ENCODE measurements at places on chromosomes 5 and 9.
A peak's percentile ranks its signal among the peaks of the same experiment; 100 is the strongest.

- no peak overlapping the region for H3K4me3 ChIP-seq
- no peaks in the 10 kb centered on the region for H3K27me3 ChIP-seq
- H3K36me3 ChIP-seq = no peaks in the 10 kb centered on the region
- DNase-seq = no peak
- no peak overlapping the region for H3K27ac ChIP-seq
These were observed 29.2 kb downstream of the RFK start for GRCh38 chr9:76365028-76365427.

GRCh38 chr5:62506659-62507460 is 71.8 kb upstream of the LRRC70 start:
- DNase-seq = no peak
- no peaks in the 10 kb centered on the region for H3K4me1 ChIP-seq
- peaks cover 12% of the 10 kb centered on the region for H3K36me3 ChIP-seq
- H3K27ac ChIP-seq = no peak overlapping the region

- no peak overlapping the region for H3K4me3 ChIP-seq
- H3K27me3 ChIP-seq = peaks cover 14% of the 10 kb centered on the region
- no peaks in the 10 kb centered on the region for H3K36me3 ChIP-seq
- no peaks in the 10 kb centered on the region for H3K4me1 ChIP-seq
These were observed 37.8 kb upstream of the FUBP3 start for GRCh38 chr9:130541533-130541932.

DNA sequence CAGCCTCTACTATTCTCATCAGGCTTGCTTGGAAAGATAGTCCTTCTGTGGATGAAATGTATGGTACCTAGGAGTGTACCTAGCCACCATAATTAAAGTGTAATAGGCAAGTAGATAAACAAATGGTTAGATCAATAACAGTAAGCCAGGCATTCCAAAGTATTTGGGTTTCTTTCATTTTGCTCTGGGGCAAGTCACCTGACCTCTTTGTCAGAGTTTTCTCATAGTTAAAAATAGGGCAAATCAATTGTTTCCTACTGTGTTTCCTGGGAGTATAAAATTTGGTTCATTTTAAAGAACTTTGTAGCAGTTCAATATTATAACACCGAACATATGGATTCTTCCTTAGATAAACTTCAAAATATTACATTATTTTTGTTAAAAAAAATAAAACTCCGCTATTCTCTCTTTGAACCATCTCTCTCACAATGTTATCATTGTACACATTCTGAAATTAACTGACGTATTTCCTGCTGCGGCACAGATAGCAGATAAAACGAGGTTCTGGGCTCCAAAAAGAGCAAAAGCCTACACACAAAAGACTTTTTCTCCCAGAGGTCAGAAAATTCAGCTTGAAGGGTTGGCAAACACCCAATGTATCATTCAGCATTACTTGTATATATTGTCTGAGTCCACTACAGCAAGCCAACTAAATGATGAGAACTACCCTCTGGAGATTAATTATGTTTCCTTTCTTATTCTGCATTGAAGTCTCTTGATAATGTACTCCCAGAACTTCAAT is 267.9 kb downstream of the COX7C start:
- no peak for DNase-seq
- no peaks in the 10 kb centered on the region for H3K36me3 ChIP-seq
- no peak overlapping the region for H3K27ac ChIP-seq
- H3K4me3 ChIP-seq = no peak overlapping the region
- H3K27me3 ChIP-seq = no peaks in the 10 kb centered on the region

DNA sequence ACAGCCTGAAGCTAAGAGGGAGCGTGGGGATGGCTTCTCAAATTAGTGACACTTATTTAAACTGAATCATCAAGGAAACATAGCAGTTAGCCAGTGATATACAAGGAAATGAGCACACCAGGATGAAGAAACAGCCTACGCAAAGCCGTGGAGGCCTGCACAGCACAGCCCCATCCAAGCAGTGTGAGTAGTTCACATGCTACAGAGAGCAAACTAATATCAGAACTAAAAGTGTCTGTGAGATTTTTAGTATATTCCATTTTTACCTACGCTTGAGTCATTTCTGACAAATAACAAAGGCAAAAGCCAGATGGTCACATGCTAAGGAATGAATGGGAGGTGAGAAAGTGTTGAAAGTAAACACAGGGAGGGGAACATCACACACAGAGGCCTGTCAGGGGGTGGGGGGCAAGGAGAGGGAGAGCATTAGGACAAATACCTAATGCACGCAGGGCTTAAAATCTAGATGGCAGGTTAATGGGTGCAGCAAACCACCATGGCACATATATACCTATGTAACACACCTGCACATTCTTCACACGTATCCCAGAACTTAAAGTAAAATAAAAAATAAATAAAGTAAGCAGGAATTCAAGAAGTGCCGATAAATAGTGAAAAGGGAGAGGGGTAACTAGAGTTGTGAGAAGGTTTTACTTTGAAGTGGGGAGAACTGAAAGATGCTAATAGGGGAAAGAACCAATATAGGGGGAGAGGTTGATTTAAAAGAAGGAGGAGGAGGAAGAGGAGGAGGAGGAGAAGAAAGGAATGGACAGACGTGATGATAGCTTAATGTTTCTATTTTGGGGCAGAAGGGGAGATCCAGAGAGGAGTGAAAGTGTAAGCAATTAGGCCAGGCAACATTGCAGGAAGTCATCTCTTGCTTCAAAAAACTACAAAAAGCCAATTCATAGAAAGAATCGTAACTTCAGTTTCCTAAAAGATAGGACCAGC is 100.9 kb upstream of the PTGER4 start:
- peak overlapping the region; percentile 62 for H3K4me3 ChIP-seq
- no peaks in the 10 kb centered on the region for H3K36me3 ChIP-seq
- H3K27ac ChIP-seq = no peak overlapping the region
- no peak for DNase-seq

DNA sequence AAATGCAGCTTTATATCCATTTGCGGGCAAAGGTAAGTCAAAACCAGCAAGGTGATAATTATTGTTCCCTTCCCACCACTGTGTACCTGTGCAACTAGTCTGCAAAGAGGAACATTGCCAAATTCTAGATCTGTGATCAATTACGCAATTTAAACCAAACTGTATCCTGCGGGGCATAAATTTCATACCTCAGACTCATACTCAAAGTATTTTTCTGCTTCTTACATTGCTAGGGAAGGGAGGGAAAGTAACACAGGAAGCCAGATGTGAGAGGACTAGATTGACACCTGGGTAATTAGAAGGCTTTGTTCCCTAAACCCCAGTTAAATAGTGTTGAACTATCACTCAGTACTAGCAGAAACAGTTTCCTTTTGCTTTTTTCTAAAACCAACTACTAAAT is 240.2 kb upstream of the ZNF608 start:
- H3K36me3 ChIP-seq = no peaks in the 10 kb centered on the region
- no peak overlapping the region for H3K4me3 ChIP-seq
- no peak for DNase-seq
- no peak overlapping the region for H3K27ac ChIP-seq
- no peaks in the 10 kb centered on the region for H3K27me3 ChIP-seq
- no peaks in the 10 kb centered on the region for H3K4me1 ChIP-seq

DNA sequence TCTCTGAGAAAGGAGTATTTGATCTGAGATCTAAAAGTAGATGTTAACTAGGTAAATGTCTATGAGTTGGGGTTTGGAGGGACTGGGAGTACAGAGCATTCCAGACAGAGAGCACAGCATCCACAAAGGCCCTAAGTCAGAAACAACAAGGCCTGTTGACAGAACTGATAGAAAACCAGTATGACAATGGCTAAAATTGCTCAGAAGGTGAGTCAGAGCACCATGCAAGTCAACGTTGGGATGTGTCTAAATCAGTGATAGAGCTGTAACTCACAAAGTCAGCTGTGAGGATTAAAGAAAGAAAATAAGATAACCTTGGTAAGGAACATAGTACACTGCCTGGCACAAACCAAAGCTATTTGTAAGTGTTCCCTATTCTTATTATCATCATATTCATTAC is 124.0 kb downstream of the CETN3 start:
- H3K4me3 ChIP-seq = no peak overlapping the region
- no peak overlapping the region for H3K27ac ChIP-seq
- H3K36me3 ChIP-seq = no peaks in the 10 kb centered on the region
- H3K27me3 ChIP-seq = no peaks in the 10 kb centered on the region
- H3K4me1 ChIP-seq = no peaks in the 10 kb centered on the region

GRCh38 chr9:90307167-90307833 is 335.3 kb downstream of the DIRAS2 start:
- H3K27ac ChIP-seq = no peak overlapping the region
- H3K4me1 ChIP-seq = no peaks in the 10 kb centered on the region
- H3K4me3 ChIP-seq = no peak overlapping the region
- no peaks in the 10 kb centered on the region for H3K27me3 ChIP-seq
- DNase-seq = no peak

- no peaks in the 10 kb centered on the region for H3K36me3 ChIP-seq
- no peak overlapping the region for H3K27ac ChIP-seq
- DNase-seq = no peak
These were observed 79.0 kb upstream of the TARS1 start for GRCh38 chr5:33361781-33362180.

DNA sequence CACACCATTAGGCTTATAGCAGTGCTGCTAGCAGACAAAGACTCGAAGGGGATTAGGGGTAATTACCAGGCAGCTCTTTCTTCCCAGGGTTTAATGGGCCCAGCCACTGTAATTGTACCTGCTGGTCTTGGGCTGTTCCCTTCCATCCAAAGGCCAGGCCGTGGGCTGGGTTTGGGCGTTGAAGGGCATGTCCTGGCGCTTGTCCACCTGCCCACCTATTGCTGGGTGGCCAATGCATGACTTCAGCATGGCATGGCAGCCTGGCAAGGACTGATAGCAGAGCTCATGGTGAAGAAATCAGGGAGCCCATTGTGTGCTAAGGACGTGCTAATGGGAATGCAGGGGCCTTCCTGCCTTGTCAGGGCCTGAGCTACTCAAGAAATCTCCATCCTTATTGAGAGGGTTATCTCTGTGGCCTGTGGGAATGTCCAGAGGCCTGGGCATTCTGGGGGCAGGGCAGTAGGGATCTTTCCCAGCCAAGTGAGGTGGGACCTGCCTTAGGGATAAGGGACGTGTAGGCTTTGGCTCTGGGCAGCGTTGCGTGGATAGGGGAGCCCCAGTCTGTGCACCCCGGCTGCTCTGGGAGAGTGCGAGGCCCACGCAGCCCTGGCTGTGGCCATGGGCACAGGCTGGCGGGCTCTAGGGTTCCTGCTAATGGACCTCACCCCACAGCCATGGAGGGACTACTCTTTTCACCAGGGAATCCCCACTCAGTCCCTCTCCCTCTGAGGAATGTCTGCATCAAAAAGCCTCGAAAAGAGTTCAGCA is 116.1 kb upstream of the PITX1 start:
- H3K27me3 ChIP-seq = peaks cover 2% of the 10 kb centered on the region
- H3K4me1 ChIP-seq = no peaks in the 10 kb centered on the region
- no peak overlapping the region for H3K27ac ChIP-seq
- H3K4me3 ChIP-seq = no peak overlapping the region
- no peaks in the 10 kb centered on the region for H3K36me3 ChIP-seq

DNA sequence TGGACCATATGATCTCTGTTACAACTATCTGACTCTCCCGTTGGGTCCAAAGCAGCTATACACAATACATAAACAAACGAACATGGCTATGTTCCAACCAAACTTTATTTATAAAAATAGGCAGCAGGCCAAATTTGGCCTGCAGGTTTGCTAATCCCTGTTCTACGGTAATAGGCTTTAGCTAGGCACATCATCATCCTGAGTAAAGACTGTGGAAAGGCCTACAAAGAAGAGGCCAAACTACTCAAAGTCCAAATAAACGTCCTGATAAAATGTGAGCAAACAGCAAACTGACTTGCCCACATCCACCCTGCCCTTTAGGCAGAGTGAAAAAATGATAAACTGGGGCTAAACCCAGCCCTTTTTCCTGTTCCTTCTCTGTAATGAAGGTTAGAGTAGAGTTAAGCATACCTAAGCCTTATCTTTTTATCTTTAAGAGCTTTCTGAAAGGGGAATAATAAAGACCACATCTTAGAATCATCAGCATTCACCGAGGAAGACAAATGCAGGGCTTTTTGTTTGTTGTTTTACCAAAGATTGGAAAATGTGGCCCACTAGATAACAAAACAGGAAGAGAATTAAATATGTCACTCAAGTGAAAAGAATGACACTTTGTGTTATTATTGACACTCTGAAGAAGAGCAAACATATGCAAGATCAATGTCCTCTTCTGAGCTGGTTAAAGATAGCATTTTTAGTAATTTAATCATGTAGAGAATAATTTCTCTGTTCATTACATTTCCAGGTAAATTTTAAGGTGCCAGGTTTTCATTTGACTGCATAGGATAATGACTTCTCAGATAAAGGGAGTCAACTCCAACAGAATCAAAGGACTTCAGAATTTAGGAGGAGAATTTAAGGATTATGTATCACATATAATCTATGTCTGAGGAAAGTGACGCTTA is 160.0 kb upstream of the GNA14 start:
- no peaks in the 10 kb centered on the region for H3K27me3 ChIP-seq
- H3K4me3 ChIP-seq = peak overlapping the region; percentile 4
- DNase-seq = no peak
- H3K4me1 ChIP-seq = peaks cover 14% of the 10 kb centered on the region
- H3K27ac ChIP-seq = peak overlapping the region; percentile 29

- H3K27me3 ChIP-seq = no peaks in the 10 kb centered on the region
- no peak overlapping the region for H3K4me3 ChIP-seq
- H3K4me1 ChIP-seq = no peaks in the 10 kb centered on the region
- H3K36me3 ChIP-seq = peaks cover 2% of the 10 kb centered on the region
These were observed 12.4 kb upstream of the MEIKIN start for GRCh38 chr5:131957721-131958441.

DNA sequence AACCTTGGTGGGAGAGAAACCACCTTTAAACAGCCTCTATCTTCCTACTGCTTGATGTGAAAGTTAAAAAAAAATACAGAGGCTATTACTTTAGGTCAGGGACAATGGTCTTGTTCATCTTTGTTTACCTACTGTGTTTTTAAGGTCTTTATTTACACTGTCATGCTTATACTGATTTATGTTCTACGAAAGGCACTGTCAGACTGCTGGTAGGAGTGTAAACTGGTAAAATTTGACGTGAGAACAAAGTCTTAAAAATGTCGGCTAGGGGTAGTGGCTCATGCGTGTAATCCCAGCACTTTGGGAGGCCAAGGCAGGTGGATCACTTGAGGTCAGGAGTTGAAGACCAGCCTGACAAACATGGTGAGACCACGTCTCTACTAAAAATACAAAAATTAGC is 42.1 kb upstream of the ELOVL7 start:
- DNase-seq = no peak
- H3K36me3 ChIP-seq = peaks cover 5% of the 10 kb centered on the region
- no peak overlapping the region for H3K27ac ChIP-seq
- H3K4me3 ChIP-seq = no peak overlapping the region
- H3K27me3 ChIP-seq = no peaks in the 10 kb centered on the region

DNA sequence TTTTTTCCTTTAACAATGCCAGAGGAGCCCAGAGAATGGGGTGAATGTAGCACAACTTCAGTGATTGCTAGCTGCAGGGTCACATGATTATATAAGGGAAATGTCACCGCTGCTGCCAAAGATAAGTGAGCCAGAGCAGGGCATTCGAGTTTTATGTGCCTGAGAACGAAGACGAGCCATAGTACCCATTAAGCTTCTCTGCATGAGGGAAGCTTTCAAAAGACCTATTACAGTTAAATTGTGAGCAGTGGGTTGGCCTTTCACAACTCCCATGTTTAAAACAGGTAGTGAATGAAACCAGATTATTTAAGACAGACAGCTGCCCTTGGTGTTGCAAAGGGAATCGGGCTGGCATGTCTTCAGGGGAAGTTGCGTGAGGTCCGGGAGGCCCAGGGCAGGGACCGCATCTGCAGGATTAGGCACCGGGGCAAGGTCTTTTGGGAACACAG is 82.4 kb upstream of the TNFAIP8 start:
- peaks cover 3% of the 10 kb centered on the region for H3K36me3 ChIP-seq
- peaks cover 82% of the 10 kb centered on the region for H3K4me1 ChIP-seq
- no peak for DNase-seq
- no peaks in the 10 kb centered on the region for H3K27me3 ChIP-seq

GRCh38 chr5:82851471-82851870 is 225.7 kb downstream of the TMEM167A start:
- H3K27ac ChIP-seq = no peak overlapping the region
- H3K4me3 ChIP-seq = no peak overlapping the region
- no peaks in the 10 kb centered on the region for H3K36me3 ChIP-seq
- no peak for DNase-seq
- H3K4me1 ChIP-seq = no peaks in the 10 kb centered on the region
- H3K27me3 ChIP-seq = no peaks in the 10 kb centered on the region

All from CD4-positive, CD25-positive, alpha-beta regulatory T cell (primary cell).